ENCODE measurements at places on chromosomes 16 and 17.

GRCh38 chr16:88451586-88452481 lies 1.2 kb upstream of the ZFPM1 start:
- DNase-seq: no peak

DNA sequence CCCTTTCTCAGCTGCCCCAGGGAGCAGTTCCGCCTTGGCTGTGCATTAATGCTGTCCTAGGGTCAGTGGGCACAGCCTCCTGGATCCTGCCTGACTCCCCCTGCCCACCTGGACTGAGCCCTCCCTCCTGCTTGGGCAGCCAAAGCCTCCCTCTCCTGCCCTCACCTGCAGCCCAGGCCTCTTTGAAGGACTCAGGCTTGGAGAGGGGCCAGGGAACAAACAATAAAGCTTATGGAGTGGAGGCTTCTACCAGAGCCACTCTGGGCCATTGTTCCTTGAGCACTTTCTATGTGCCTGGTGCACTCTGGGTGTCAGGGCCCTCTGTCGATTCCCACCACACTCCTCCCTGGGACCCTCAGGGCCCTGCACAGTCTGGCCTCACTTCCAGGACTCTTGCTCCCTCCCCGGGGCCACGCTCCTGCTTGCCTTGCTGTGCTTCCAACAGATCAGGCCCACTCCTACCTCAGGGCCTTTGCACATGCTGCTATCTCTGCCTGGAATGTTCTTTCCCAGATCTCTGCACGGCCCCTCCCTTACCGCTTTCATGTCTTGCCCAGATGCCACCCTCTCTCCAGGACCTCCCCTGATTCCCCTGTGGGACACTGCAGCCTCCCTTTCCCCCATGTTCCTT lies 5.0 kb downstream of the KCNJ12 start:
- no peak for DNase-seq

- DNase-seq: no peak
These were observed 1.2 kb upstream of the SRCIN1 start for GRCh38 chr17:38606646-38607611.

GRCh38 chr17:2191227-2191626 lies 112.4 kb downstream of the SMG6 start:
- DNase-seq: no peak

GRCh38 chr16:72171236-72171635 lies 719 bp downstream of the PMFBP1 start:
- DNase-seq: no peak

DNA sequence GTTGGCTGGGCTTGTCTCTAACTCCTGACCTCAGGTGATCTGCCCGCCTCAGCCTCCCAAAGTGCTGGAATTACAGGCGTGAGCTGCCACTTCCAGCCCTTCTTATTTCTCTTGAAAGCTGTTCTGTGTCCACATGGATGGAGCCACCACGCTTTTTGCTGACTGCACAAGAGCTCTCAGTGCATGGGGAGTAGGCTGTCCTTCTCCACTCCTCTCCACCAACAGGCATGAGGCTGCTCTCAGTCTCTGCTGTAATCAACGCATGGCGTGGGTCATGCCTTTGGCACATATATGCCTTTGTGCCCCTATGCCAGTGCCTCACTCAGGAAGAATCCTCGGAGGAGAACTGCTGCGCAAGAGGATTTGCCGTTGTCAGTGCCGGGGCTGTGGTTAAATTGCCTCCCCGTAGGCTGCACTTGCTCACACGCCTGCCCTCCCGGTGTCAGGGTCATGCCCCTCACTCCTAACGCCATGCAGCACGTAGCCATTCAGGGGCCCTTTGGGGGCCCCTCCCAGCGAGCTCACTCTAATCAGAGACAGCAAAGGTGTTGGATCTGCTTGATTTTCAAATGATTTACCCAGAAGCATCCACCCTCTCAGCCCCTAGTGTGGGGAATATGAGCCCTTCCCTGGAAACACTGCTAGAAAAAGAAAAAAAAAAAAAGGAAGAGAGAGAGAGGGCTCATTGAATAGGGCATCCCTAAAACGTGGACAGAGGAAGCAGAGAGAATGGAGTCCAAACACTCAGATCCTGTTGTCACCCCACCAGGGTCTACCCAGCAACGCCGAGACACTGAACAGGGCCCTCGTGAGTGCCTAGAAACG lies 47.5 kb upstream of the ZCCHC14 start:
- DNase-seq: no peak

All from cerebellar nuclear complex (tissue), 1 donor.